Cortex of kidney (tissue), 1 donor: ENCODE measurements at places on chromosomes 5 and 9.

GRCh38 chr5:117863586-117864296, 1124.6 kb downstream of the DTWD2 start:
- no peak for DNase-seq

DNA sequence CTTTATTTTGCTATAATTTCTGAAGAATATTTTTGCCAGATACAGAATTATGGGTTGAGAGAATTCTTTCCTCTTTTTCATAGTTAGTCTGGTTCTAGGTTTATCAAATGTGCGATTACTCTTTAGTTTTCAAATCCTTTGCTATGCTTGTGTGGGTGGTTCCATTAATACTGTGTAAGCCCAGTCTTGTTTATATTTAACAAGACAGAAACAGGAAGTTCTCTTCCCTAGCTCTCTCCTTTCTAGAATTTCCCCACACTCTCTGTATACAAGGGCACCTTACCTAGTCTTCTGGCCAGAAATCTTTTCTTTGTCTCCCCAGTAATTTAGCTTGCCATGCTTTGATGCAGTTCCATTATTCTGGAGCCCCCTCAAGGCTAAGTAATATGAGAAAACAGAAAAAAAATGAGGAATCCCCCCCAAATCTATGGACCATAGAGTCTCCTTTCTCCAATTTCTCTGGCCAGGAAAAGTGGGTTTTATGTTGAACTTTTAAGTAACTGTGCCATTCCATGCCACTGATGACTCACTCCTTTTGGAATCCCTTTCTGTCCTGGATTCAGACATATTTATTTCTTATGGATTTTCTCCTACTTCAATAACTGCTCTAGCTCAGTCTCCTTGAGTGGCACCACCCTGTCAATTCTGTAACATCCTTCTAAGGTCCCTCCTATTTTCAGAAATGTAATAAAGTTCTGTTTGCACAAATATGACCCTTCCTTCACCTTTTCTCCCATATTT, 1714.1 kb downstream of the EFNA5 start:
- no peak for DNase-seq

- no peak for DNase-seq
Observed at GRCh38 chr5:20030125-20030524, 42.1 kb upstream of the CDH18 start.

- DNase-seq = no peak
Observed at GRCh38 chr5:75234251-75234650, 2.4 kb downstream of the ANKRD31 start.

- no peak for DNase-seq
Observed at GRCh38 chr9:87178302-87178701, 231.0 kb upstream of the GAS1 start.

DNA sequence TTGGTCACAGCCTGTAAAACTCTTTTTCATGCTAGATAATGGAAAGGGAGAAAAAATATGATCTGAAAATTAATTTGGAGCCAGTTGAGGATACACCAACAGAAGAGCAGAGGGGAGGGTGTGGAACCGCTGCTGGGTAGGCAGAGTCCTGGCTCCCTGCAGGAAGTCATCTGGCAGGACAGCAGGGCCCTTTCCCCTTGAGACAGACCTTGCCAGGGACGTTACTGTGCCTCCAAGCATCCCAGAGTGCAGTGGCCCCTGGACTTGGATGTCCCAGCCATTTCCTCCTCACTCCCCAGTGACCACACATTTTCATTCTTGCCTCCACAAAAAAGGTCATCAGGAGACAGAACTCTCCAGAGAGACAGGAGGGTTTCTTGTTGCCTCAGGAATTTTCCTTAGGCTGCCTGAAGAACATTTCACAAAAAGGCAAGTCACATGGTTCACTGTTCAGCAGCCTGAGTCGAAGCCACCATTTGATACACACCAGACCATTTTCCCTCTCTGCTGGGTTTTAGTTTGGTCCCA, 5.9 kb downstream of the TRPM3 start:
- no peak for DNase-seq

- no peak for DNase-seq
Observed at GRCh38 chr5:144201588-144201987, 30.9 kb downstream of the KCTD16 start.

DNA sequence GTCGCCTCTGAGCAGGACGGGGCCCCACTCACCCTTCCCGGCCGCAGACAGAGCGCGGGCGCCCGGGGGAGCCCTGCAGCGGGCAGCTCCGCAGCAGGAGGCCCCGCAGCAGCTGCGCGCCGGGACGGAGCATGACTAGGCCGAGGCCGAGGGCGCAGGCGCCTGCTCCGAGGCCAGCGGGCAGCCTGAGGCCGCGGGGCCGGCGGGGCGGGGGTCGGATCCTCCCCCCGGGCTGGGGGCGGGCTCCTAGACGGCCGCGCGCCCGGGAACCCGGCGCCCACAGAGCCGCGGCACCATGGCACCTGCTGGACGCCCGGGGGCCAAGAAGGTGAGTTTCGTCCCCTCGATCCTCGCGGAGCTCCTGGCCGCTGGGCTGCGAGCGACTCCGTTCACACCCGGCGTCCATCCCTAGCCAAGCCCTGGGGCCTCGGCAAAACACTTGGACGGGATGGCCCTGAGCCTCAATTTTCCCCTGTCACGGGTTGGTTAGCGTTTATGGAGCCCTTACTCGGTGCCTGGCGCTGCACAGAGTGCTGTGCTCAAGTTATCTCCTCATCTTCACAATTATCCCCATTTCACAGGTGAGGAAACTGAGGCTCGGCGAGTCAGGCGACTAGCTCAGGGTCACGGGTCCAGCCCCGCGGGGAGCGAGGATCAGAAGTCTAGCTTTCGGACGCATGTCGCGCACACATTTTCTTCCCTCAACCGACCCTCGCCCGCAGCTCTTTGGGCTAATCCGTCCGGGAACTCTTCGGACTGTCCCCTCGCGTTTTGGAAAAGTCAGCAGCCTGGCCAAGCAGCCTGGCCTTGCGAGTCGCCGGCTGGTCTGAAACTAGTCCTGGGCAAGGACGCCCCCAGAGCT, at the start of the genes BHMT2 and DMGDH:
Gene BHMT2, plus strand, starts transcription at position 280 of the 862 bp plus-strand sequence. Its CDS starts 16 bp downstream, at position 296.
Gene DMGDH, minus strand, starts transcription at position 187 of the 862 bp plus-strand sequence. Its CDS starts 54 bp downstream, at position 133.
- no peak for DNase-seq

DNA sequence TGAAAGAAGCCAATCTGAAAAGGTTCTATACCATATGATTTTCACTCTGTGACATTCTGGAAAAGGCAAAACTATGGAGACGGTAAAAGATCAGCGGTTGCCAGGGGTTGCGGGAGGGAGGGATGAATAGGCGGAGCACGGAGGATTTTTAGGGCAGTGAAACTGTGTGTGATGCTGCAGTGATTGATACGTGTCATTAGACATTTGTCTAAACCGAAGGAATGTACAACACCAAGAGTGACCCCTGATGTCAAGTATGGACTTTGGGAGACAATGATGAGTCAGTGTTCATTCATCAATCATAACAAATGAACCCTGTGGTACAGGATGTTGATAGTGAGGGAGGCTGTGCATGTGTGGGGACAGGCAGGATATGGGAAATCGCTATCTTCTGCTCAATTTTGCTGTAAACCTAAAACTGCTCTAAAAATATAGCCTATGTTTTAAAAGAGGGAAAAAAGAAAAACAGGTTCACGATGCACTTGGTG, 34.4 kb downstream of the ERGIC1 start:
- no peak for DNase-seq

GRCh38 chr5:55072666-55073065, 29.8 kb upstream of the GZMA start:
- no peak for DNase-seq

DNA sequence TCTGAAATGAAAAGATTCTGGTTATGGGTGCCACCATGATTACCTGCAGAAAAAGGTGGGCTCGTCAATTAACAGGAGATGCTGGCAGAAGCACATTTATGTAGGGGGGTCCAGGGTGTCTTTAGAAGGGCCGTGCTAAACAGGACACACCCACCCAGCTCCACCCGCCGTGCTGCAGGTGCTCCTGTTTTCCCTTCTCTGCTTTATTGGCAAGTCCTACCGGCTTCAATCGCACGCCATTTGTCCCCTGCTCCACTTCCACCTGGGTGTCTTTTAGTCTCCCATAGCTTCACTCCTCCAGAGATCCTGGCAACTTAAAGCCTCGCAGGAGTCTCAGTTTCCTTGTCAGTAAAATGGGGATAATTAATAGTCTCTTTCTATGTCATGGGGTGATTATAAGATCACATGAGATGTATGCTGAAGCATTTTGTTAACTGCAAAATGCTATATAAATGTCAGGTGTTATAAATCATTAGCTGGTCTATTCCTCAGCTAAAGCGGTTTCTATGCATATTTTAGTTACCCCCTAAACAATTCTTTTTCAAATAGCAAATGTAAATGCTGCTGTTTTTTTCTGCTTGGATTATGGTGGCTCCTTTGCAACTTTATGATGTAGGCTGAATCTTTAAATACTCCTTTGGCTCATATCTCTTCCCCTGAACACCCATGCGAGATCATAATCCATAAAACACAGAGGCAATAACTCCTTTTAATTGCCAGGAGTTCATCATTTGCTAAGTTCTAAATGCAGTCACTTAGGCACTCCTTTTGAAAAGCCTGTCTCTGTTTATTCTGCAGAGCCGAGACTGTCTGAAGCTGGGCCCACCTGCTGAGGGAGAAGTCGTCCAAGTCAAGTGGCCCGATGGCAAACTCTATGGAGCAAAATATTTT, 406.9 kb downstream of the KDM4C start:
- DNase-seq = no peak

- DNase-seq = no peak
Observed at GRCh38 chr5:132812123-132812765, 858 bp upstream of the SOWAHA start.

GRCh38 chr5:167767795-167768194, 523.6 kb upstream of the WWC1 start:
- DNase-seq = no peak

DNA sequence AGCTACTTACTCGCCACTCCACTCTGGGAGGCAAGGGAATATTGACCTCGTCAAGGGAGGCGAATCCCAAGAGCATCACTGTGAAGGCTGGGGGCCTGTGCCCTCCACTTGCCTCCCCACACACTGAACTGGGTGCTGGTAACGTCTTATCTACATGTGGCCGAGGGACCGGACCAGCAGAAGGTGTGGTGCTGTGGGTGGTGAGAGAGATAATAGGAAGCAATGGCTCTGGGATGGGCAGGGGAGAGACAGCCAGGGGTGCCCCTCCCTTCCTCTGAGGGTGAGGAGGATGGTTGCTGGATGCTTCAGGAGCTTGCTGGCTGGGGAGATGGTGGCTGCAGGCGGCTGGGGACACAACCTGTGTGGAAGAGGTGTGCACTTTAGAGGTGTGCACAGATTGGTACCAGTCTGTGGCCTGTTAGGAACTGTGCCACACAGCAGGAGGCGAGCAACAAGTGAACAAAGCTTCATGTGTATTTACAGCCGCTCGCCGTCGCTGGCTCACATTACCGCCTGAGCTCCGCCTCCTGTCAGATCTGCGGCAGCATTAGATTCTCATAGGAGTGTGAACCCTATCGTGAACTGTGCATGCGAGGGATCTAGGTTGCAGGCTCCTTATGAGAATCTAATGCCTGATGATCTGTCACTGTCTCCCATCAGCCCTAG, 100.3 kb downstream of the ENTREP1 start:
- no peak for DNase-seq

- DNase-seq = no peak
Observed at GRCh38 chr5:38184627-38185026, 73.7 kb upstream of the EGFLAM start.

DNA sequence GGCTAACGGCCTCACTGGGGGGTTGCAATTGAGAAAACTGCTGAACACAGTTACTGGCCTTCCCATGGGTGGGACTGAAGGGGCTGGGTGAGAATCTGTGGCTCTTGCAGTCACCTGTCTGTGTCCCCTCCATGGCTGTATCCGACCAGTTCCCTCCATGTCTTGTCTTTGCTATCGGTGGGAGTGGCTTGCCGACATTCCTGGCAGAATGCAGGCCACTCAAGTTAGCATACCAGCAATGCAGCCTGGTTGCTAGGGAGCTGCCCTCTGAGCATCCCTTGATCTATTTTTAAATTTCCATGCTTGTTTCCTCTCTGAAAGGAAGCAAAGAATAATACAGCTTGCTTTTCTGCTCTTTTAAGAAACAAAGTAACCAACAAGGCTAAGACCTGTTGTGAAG, 1509.7 kb upstream of the WWC1 start:
- no peak for DNase-seq
